ENCODE measurements at places on chromosomes 2 and 18.

DNA sequence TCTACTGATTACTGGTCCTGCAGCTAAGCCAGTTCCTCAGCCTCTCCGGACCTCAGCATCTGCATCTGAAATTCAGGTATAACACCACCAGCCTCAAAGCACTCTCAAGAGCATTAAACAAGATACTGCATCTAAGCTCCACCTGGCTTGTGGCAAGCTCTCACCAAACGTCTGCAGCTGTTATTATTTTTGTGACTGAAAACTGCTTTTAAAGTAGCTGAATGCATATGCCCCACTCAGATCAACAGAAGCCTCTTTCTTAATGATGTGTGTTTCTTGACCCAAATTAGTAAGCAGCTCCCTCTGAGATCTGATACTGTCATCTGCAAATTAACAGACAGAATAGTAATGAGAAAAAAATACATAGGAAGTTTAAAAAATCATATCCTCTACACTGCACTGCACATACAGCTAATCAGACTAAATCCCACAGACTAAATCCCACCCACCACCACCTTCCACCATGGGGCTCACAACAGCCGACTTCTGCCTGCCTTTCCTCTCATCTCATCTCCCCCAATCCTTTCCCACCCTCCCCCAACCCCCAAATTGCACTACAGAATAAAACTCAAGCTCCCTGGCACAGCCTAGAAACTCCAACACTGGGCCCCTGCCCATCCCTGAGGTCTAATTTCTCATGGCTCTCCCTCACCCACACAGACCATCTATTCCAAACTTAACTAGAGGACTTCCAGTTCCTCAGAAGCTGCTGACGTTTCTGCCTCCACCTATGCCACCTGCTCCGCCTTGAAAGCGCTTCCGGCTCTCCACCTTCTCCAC lies 52.9 kb downstream of the TMEM163 start:
- no peak for DNase-seq

DNA sequence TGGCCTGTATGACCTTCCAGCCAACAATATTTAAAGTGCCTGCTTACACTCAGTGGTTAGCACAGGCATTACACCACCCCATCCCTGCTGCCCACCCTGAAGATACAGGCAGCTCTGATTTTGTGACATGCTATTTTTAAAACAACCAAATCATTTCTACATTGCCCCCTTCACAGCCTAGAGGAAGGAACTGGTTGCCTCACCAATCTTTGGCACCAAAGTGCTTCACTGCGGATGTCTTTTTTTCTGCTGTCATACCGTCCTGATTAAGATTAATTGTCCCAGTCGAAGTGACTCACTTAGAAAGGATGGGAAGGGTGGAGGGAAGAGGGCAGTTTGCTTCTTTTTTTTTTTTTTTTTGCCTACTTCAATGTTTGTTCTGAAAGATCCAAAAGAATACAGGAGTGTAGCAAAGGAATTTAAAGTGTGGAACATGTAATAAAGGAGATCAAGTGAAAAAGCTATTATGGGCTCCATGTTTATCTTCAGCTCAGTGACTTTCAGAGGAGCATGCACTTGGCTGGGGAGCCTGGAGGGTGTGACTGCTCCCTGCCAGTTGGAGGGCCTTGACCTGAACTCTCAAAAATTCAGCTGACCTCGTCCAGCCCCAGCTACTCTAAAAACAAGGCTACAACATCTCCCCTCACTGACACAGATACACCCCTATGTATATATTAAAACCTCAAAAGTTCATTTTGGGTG lies 501.1 kb upstream of the TNP1 start:
- DNase-seq = no peak

- no peak for DNase-seq
Measured at GRCh38 chr18:26854292-26854881, 11.1 kb downstream of the AQP4 start.

- DNase-seq = no peak
Measured at GRCh38 chr18:10101729-10102128, 187.9 kb downstream of the VAPA start.

- peak; percentile 62 for DNase-seq
Measured at GRCh38 chr18:3213300-3214059, 6.3 kb downstream of the MYOM1 start.

DNA sequence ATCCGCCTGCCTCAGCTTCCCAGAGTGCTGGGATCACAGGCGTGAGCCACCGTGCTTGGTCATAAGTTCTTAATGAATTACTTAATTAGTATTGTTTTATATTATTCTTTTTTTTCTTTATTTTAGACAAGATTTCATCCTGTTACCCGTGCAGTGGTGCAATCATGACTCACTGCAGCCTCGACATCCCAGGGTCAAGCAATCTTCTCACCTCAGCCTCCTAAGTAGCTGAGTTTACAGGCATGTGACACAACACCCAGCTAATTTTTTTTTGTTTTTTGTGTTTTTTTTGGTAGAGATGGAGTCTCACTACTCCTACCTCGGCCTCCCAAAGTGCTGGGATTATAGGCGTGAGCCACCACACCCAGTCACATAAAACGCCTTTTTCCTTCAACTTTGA lies 17.3 kb downstream of the C2orf42 start:
- no peak for DNase-seq

- DNase-seq = no peak
Measured at GRCh38 chr2:120586507-120587278, 149.0 kb upstream of the GLI2 start.

DNA sequence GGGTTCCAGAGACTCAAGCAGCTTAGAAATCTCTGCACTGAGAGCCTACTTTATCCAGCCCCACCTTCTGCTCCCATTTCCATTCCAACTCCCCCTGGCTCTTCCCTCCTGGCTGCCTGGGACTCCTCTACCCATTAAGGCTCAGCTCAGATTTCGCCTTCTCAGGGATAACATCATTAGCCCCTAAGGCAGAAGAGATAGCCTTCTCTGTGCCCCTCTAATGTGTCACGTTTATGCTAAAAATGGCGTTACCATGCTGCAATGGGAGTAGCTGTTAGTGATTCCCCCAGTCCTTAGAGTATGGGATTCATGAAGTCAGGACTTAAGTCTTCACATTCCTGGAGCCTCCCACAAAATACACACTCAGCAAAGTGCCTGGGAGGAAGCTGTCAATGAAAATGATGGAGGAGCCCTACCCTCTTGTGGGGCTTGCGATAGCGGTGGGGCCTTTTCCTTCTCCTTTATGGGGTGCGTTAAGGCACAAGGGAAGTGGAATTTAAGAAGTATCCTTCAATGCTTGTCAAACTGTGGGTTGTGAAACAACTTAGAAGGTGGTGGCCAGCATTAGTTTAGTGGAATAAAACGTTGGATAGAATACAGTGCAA lies 144.7 kb upstream of the COPS8 start:
- DNase-seq = no peak

DNA sequence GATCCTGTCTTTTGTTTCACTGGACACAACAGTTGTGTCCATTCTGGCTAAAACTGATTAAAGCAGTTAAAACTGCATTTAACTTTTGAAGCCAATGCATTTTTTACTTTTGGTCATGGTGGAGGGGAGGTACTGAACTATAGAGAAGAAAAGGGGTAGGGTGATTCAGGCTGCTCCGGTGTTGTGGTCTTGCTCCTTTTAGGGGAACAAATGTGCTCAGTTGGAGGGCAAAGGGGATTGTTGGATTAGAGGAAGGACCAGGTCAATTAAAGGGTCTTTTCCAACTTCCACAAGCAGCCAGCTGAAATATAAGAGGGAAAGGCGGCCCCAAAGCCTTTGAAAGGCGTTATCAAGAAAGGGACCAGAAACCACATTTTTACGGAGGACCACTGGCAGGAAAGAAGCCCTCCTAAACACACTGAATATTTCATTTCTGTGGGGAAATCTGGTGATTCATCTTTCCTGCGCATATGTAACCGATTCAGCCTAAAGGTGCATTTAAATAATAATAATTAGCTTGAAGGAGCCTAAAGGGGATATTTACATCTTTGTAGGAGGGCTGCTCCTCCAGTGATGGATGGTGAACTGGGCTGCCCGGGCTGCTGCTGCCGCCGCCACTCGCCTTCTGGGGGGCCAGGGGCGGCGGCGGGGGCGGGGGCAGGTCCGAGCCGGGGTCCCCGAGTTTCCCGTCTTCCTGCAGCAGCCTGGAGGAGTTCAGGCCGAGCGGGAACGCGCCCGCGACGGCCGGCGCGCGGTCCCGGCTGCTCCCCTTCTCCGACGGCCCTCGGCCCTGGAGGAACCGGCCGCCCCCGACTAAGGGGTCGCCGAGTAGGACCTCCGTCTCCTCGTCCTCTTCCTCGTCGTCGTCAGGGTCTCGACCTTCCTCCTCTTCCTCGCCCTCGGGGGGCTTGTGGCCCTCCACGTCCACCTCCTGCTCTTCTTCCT lies 5.2 kb downstream of the SKOR2 start:
- DNase-seq = no peak

DNA sequence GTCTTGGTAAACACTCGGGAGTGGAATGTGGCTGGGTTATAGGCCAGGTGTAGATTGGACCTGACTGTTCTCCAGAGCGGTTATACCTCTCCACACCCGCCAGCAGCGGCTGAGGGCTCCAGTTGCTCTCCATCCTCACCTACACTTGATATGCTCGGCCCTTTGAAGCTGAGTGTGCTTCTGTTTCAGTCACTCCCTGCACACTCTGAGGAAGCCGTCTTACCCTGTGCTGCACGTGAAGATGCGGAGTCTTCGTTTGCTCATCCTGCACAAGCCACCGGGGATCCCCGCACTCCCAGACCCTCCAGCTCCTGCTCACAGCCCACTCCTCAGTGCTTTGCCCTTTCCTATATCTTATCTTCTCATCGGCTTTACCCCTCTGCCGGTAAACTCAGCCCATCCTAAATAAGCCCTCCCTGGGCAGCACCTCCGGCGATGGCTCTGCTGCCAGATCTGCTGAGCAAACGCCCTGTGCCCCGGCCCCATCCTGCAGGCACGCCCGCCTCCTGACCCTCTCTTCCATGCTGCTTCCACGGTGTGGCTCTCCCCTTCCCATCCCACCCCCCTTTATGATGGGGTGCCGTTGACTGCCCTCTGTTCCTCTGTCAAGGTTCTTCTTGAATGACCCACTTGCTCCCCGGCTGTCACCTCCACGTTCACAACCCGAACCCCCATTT lies 47.3 kb upstream of the ODC1 start:
- DNase-seq = no peak

DNA sequence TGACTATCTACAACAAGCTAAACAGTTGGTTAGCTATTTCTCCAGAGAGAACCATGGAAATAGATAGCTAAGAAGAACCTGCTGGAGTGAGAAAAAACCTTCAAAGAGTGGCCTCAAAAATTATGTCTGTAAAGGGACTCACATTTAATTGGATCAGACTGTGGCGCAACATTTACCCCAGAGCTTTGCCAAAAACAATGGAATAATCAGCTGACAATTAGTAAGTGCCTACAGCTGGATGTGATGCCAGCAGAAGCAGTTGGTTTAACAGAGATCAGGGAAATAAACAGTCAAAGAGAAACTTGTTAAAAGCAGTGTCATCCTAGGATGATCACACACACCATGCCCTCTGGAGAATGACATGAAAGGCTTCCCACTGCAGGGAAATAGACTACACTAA lies 310.7 kb downstream of the CLIP4 start:
- no peak for DNase-seq

DNA sequence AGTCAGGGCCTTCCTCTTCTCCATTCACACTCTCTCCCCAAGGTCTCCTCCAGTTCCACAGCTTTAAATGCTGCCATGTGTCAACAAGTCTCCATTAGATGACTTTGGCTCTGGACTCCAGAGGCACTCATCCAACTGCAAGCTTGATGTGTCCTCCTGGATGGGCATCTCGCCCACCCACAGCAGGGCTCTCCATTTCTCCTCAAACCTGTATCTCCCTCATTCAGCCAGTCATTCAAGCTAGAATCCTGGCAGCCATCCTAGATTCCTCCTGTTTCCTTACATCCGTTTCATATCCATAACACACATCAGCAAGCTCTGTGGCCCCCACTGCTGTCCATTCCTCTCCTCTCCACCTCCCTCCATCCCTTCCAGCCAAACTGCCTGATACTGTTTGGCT lies 88.4 kb upstream of the AFF3 start:
- DNase-seq = no peak

- no peak for DNase-seq
Measured at GRCh38 chr2:218354850-218355443, 1.7 kb upstream of the CATIP start.

DNA sequence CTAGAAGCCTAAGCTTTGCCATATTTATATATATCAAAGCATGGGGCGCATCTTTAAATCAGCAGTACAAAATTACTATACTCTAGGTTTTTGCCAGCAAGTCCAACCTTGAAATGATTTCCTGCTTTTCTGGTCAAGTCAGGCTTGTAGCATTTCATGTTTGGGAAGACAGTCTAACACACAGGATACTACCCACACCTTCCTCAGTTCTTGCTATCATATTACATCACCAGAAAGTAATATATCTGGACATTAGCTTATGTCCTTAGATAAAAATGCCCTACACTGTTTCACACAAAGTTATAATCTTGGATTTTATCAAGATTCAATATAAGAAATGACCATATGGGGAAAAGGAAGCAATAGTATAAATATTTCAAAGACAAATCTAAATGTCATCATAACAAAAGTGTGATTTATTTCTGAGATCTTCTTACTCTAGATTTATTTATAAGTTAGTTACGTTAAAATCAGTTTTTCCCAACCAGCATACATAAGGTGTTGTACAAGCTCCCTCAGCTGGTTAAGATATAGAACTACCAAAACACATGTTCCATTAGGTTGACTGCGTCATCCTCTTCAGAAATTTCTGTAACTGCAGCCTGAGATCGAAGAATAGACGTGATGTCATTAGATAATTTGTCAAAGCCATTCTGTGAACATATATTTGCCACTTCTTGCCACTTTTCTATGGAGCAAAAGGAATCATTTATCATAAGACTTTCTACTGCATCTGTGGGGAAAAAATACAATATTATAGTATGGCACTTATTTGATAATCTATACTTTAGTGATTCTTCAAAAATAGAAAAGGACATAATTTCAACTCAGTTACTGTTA lies 56.6 kb downstream of the CLHC1 start:
- peak; percentile 62 for DNase-seq

DNA sequence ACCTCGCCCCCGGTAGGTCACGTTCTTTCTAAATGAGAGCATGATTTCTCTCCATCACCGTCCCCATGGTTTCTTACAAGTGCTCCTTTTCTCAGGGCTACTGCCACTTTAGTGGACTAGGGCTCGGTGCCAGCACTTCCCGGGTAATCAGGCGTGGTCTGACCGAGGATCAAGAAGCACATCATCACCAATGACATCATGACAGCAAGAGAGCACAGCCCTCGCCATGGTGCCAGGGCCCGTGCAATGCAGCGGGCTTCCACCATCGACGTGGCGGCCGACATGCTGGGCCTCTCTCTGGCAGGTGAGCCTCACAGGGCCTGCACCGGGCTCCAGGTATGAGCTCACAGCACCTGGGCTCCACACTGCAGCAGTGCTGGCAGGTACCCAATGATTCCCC lies 75.2 kb downstream of the INPP4A start:
- DNase-seq = no peak

- no peak for DNase-seq
Measured at GRCh38 chr2:150429384-150429961, 58.0 kb downstream of the RND3 start.

GRCh38 chr2:23603581-23603980 lies 218.6 kb downstream of the KLHL29 start:
- DNase-seq = no peak

DNA sequence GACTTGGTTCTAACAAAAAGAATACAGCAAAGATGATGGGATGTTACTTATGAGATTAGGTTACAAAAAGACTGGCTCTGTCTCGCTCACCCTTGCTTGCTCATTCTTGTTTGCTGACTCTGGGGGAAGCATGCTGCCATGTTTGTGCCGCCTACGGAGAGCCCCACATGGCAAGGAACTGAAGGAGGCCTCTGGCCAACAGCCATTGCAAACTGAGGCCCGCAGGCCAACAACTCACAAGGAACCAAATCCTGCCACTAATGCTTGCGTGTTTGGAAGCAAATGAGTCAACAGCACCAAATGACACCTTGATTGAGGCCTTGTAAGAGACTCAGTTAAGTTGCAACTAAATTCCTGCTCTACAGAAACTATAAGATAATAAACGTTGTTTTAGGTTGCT lies 297.6 kb upstream of the STON1 start:
- no peak for DNase-seq
